ENCODE measurements at places on chromosomes 11 and 22.

GRCh38 chr22:38833061-38833460 is 10.8 kb downstream of the NPTXR start:
- no peak for DNase-seq

- no peak for DNase-seq
Measured at GRCh38 chr11:24225501-24225900, 271.4 kb upstream of the LUZP2 start.

DNA sequence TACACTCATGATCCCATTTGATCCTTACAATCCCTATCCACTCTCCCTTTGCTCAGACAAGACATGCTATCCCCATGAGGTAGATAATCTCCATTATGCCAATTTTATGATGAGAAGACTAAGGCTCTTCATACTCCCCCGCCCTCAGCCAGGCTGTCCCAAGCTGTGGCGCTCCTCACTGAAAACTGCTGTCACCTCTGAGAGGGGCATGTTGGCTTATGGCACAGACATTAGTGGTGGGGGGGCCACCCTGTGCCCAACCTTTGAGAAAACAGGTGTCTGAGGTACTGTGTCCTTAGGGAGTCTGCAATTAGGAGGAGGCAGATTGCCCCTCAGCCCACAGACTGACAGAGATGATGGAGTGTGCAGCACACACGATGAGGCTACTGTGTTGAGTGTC is 2.4 kb downstream of the DDTL start:
- DNase-seq: no peak

- peak; percentile 85 for DNase-seq
Measured at GRCh38 chr11:125370561-125371389, 125.3 kb downstream of the FEZ1 start.

GRCh38 chr22:32052244-32052643 is 9.2 kb downstream of the SLC5A1 start:
- no peak for DNase-seq

- no peak for DNase-seq
Measured at GRCh38 chr11:80635178-80635577, 1194.3 kb upstream of the TENM4 start.

- DNase-seq: no peak
Measured at GRCh38 chr11:75069473-75069872, 27.2 kb downstream of the OR2AT4 start.

DNA sequence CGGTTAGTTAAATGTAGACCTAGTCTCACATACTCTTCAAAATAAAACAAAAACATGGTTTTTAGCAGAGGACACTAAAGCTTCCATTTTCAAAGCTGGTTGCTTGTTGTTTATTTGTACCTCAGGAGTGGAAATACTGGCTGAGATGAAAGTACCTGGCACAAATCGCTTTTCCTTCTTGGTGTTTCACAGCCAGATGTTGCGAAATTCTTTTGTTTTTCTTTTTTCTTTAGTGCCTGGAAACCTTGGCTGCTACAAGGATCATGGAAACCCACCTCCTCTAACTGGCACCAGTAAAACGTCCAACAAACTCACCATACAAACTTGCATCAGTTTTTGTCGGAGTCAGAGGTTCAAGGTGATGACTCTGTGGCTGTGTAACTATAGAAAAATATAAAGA is 48.3 kb downstream of the KREMEN1 start:
- no peak for DNase-seq

- DNase-seq: no peak
Measured at GRCh38 chr11:21037850-21038249, 368.5 kb downstream of the NELL1 start.

DNA sequence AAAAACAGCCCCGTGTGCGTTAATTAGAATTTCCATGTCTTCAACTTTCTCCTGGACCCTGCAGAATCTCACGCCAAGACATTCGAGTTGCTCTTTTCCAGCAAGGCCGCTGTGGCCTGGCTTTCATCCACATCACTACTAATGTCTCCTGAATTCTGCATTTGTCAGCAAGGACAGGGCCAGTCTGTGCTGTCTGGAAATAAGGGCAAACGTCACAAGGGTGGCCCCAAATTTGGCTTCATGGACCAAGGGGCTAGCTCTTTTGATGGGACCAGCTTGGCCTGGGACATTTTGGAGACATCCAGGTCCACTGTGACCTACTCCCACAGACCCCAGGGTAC is 33.4 kb downstream of the KCNQ1OT1 start:
- no peak for DNase-seq

GRCh38 chr22:26825960-26826935 is 168.9 kb downstream of the MIAT start:
- DNase-seq: no peak

DNA sequence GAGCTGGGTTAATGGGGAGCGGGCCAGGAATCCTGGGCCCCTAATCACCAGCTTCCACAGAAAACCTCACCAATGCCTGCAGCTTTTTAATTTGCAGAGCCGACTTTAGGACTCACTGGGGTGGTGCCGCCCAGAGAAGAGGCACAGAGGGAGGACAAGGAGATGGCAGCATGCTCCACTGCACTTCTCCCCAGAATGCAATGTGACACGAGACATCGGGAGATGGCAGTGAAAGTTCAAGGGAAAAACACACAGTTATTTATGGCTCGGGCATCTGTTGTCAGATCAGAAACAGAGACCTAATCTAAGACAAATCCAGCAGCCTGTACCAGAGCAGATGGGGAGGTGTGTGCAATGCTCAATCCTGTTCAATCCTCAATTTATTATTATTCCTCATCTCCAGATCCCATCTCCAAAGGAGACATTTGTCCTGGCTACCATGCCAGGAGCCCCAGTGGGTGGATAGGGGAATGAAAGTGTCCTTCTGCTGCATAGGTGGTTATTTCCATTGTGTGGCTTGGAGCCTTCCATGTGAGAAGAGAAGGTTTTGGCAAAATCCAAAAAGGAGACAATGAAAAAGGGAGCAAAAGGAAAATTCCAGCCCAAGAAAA is 250.0 kb downstream of the NXPE2 start:
- peak; percentile 83 for DNase-seq

DNA sequence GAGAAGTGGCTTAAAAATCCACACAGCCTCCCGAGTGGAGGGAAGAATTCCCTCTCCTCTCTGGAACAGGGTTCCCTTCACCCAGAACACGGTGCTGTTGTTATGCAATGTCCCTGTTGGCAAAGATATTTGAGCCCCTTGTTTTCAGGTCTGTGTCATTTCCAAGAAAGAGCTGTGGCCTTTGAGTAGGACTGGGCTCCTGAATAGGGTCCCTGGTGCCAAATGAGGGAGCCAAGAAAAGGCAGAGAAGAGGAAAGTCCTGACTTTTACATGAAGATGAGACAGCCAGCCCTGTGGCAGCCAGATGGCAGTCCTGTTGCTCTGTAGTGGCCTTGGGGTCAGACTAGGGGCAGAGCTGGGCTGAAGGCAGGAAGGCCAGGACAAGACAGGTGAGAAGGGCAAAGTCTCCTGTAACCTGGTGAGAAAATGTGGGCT is 51.2 kb upstream of the ELF5 start:
- DNase-seq: no peak

DNA sequence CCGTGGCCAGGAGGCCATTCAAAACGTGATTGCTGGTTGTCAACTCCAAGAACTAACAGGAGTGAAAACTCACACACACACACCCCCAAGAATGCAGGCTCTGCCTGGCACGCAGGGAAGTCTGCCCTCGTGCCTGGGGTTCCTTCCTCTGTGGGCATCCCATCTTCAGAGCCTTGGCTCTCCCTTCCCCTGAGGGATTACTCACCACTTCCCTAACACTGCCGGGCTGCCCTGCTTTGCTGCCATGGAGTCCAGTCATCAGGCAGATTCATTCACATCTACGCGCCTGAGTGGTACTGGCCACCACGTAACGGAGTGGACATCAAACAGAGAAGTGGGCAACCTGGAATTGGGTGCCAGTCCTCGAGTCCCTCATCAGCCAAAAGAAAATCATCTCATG is 120.7 kb upstream of the TMEM45B start:
- DNase-seq: no peak

- no peak for DNase-seq
Measured at GRCh38 chr22:32583921-32584335, 109.3 kb downstream of the FBXO7 start.

- DNase-seq: no peak
Measured at GRCh38 chr11:132284611-132285010, 914.2 kb downstream of the NTM start.

DNA sequence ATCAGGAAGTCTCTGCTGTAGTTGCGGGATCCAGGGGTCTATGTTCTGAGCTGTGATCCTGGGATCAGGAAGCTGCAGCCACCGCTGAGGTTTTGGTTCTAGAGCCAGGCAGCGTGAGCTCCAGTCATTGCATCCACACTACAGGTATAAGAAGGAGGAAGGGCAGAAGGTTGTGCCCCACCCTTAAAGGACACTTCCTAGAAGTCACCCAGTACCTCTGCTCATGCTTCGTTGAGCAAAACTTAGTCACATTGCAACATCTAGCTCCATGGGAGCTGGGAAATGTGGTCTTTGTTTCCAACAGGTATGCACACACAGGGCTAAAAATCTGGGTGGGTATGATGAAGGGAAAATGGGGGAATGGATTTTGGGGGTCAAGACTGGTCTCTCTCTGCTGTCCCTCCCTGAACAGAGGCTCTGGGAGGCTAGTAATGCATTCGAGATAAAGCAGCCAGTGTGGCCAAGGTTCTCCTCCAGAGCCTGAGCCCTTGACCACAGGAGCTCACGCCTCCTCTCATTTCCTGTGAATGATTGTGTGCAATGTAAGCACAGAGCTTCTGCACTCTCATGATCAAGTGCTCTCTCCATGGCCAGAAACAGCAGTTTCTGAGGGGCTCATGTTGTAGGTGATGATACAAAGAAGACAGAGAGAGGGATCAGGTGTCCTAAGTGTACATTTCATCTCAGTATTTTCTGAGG is 86.8 kb upstream of the OR4B1 start:
- DNase-seq: no peak

DNA sequence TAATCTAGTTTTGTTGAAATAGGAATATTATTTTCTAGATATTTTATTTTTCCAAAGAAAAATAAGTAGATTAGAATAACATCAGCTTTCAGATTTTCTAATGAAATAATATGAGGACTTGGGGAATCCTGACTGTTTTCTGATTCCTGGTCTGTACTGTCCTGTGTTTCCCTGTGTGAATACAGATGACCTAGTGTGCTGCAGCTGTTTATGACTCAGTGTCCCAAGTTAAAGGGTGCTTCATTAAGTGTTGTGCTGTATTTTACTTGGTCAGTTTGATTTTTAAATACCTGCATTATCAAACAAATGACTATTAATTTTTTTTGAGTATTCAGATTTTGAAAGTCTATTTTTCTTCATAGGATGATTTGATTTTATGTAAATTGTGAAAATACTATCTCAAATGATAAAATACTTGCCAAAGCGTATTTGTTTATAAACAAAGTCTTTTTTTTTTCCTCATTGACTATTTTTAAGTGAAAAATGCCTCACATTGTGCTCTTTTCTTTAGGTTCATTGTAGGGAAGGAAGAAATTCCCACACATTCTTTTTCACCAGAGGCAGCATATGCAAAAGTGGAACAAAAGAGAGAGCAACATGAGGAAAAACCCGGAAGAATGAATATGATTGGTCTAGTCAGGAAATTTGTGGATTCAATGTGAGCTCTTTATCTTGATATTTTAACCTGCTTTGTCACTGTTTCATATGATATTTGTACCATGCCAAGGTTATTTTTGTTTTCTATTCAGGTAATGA is 264.2 kb downstream of the TMEM135 start:
- DNase-seq: no peak

DNA sequence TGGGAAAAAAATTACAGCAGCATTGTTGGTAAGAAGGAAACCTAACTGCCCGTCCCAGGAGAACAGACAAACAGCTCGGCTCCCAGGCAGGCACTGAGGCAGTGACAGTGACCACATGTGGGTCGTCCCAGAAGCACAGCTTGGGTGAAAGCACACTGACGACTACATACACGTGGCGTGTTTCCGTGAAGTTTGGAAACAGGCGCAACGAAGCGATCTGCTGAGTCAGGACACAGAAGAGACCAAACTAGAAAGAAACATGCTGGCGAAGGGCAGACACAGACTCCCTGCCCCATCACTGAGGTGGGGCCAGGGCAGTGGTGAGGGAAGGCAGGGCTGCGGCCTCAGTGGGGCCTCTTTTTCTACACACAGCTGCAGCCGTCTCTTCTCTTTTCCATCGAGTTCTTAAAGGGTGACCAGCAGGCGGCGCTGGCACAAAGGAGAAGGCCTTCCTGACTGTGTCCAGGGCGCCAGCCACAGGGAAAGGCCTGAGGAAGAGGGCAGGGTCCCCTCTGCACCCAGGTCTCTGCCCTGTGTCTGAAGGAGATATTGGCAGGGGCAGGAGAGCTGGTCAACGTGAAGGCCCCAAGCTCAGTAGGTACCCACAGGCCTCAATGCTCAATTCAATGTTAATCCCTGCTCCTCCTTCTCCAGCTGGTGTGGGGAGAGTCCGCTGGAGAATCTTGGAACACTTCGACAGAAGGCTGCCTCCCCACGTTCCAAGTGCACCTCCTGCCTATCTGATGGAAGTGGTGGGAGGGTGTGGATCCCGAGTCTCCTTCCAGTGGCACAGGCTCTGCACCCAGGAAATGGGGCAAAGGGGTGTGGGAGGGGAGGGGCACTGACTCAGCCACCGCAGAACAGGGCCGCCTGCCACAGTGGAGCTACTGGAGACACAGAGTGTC is 19.9 kb downstream of the CARS1 start:
- DNase-seq: peak; percentile 90

- no peak for DNase-seq
Measured at GRCh38 chr22:43166132-43166930, 15.0 kb downstream of the TSPO start.

- peak; percentile 76 for DNase-seq
Measured at GRCh38 chr11:124798991-124799347, 1.2 kb downstream of the MSANTD2 start.

DNA sequence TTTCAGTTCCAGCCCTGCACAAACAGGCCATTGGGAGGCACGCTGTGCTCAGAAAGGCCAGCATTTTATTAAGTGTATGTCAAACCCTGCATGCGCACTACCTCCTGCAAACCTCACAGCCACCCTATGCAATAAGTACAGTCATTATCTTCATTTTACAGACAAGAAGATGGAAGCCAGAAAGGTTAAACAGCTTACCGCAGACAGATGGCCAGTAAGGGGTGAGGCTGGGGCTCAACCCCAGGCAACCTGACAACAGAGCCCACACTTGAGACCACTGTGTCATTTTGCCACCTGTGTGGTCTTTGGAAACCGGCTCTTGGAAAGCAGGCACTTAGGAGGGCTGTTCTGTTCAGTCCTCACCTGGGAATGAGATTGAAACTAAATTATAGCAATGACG is 142.3 kb downstream of the NXPE2 start:
- DNase-seq: no peak

GRCh38 chr11:9493492-9493891 is 32.7 kb downstream of the ZNF143 start:
- no peak for DNase-seq

- DNase-seq: no peak
Measured at GRCh38 chr22:39683639-39684038, 113.1 kb downstream of the CACNA1I start.

Data from eye (tissue), 1 donor.